Left lobe of liver (tissue), 2 donors: ENCODE measurements at places on chromosomes 12 and 14. TPM values are rescaled to one million over a fixed set of nuclear protein-coding genes. Genes with fewer than 3 reads are reported as not detected.

LIN7A gene
- total RNA-seq: 9.5 TPM

OR4E2 gene
- total RNA-seq: not detected

CIDEB gene
- 216 TPM for total RNA-seq

KITLG gene
- 1.4 TPM for total RNA-seq

KRT75 gene
- not detected for total RNA-seq

IL23A gene
- 0.43 TPM for total RNA-seq

KRT5 gene
- not detected for total RNA-seq

AQP5 gene
- not detected for total RNA-seq

LMO3 gene
- 0.15 TPM for total RNA-seq

KRT83 gene
- not detected for total RNA-seq

ZDHHC22 gene
- not detected for total RNA-seq
